Mesothelial cell of epicardium (in vitro differentiated cells): ENCODE measurements at places on chromosomes 1 and 21.
A peak's percentile ranks its signal among the peaks of the same experiment; 100 is the strongest.

DNA sequence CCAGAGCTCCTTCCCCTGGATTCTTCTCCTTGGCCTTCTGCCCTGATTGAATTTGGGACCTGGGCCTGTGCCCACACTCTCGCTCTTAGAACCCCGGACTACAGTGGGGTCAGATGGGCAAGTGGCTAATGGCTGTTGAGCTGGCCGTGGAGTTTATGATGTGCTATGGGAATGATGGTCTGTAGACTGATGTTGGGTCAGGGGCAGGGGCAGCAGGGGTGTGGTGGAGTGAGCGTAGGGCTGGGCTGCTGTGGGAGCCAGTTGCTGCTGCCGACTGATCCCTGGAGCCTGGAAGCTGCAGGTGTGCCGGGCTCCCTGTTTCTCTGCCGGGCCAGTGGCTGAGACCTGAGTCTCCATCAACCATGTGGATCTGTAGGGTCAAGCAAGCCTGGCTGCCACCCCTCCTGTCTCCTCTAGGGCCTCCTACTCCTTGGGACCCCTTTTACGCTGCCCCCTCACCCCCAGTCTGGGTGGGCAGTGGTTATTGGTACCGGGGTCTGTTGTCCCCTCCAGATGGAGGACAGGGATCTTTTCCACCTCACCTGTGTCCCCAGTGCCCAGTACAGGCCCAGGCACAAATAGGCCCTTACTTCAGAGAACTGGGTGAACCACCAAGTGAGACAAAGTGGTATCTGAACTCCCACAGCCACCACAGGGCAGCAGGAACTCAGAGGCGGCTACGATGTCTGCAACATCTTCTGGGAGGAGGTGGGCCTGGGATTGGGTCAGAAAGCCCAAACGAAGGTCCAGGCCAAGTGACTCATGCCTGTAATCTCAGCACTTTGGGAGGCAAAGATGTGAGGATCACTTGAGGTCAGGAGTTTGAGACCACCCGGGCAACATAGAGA lies 5.1 kb downstream of the PODN start:
- no peak for DNase-seq

DNA sequence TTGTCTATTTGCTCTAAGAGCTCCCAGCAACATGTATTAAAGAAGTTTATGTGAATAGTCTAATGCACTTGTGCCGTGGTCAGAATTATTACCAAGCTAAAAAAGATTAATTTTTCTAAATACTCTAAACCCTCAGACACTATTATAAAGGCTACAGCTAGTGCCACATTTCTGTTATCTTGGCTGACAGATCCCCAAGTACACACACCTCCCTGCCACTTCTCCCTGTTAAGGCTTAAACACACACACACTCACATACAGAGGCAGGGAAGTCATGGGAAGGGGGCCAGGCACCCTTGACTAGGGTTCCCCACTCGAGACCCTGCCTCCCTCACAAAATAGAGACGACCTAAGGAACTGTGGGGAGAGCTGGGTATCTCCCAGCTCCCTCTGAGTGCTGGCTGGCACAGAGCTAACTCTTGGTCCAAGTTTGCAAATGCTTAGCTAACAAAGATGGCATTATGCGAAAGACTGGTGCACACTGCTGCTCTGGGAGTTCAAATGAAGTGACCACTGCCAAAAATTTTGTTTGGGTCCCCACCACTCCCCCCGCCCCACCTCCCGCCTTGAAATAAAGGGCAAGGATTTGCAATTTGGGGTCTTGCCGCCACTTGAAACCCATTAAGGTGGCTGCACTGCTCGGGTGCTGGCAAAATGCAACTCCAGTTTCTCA lies 9.8 kb downstream of the SSBP3 start:
- no peak for DNase-seq

DNA sequence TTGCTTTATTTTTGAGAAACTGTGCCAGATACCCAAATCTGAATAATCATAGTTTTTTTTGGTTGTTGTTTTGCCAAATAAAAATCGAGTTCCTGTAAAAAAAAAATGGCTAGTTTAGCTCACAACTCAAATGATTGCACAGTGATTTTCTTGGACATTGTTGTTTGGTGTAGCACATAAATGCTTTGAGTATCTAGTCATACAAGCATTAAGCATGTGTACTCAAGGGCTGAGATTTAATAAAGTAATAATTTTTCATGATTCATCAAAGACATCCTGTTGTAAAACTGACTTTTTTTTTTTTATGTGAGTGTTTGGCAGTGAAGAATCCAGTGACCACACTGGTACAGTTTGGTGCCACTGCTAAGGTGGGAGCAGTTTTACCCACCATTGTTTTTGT lies 18.8 kb downstream of the ITSN1 start:
- no peak for DNase-seq

- DNase-seq: no peak
Measured at GRCh38 chr1:40014812-40015594, 25.5 kb upstream of the CAP1 start.

GRCh38 chr1:112445596-112445995 lies 49.6 kb downstream of the CTTNBP2NL start:
- no peak for DNase-seq

GRCh38 chr1:21666576-21667320 lies 2.4 kb downstream of the RAP1GAP start:
- DNase-seq: no peak

DNA sequence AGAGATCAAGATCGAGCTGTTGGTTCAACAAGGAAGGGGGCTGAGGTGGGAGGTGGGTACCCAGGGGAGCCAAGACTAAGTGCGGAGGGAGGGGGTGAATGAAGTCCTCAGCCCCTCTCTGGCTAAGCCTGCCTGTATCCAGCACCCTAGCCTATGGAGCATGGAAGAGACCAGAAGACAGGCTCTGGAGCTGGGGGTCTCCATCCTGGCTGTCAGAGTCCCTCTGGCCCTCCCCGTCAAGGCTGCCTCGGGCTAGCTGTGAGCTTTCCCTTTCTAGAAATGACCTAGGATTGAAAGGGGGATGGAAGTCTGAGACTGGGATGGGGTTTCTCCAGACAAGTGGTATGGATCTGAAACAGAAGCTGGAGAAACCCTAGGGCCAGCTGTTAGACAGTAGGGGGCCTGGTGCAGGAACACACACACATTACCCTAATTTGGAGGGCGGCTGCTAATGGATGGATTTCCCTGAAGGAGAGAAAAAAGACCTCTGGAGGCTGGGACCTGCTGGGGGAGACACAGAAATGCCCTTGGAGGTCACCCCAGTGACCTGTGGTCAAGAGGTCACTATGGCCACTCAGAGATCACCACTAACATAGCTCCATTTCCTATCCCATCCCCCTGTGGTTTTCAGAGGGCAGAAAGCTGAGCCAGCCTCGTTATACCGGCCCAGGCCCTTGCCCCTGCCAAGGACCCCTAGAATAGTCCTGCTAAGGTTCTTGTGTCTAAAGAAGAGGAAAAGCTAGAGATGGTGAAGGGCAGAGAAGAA lies 107.8 kb downstream of the TMEM53 start:
- DNase-seq: no peak

- no peak for DNase-seq
Measured at GRCh38 chr1:192550922-192551534, 24.5 kb upstream of the RGS1 start.

DNA sequence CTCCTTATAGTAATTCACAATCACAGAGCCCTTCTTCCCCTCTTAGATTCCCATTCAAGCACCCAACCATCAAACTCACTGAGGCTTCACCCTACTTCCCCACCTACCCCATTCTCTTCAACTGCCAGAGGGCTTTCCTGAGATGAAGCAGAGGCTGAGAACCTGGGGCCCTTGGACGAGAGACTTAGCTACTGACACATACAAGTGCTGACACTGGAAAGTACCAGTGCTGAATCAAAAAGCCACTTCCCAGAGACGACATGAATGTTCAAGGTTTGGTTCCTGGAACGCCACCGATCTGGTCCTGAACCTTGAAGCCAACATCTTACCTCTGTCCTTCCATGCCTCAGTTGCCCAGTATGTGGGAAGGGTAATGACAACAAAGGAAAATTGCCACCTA lies 16.6 kb upstream of the RAP1A start:
- no peak for DNase-seq

- DNase-seq: no peak
Measured at GRCh38 chr1:243946946-243947345, 96.9 kb upstream of the AKT3 start.

- DNase-seq: no peak
Measured at GRCh38 chr1:56566994-56567393, 12.4 kb downstream of the PLPP3 start.

DNA sequence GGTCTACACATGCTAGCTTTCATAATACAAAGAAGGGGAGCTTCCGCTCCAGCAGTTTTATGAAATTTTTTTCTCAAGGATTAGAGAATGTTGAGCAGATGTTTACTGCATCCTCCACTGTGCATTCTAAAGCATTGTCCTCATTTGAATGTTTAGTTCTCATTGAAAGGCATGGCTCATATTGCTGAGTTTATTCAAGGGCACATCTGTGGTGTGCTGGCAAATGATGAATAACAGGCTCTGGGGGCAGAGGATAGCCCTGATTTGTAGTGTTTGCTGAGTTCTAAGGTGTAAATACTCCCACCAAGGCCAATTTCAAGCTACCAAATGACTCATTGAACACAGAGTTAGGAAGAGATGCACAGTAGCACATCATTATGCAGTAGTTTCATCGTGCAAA lies 303.2 kb upstream of the FAM78B start:
- no peak for DNase-seq

GRCh38 chr1:214213136-214213535 lies 67.8 kb upstream of the SMYD2 start:
- no peak for DNase-seq

GRCh38 chr1:211113566-211113965 lies 20.4 kb downstream of the KCNH1 start:
- DNase-seq: no peak

DNA sequence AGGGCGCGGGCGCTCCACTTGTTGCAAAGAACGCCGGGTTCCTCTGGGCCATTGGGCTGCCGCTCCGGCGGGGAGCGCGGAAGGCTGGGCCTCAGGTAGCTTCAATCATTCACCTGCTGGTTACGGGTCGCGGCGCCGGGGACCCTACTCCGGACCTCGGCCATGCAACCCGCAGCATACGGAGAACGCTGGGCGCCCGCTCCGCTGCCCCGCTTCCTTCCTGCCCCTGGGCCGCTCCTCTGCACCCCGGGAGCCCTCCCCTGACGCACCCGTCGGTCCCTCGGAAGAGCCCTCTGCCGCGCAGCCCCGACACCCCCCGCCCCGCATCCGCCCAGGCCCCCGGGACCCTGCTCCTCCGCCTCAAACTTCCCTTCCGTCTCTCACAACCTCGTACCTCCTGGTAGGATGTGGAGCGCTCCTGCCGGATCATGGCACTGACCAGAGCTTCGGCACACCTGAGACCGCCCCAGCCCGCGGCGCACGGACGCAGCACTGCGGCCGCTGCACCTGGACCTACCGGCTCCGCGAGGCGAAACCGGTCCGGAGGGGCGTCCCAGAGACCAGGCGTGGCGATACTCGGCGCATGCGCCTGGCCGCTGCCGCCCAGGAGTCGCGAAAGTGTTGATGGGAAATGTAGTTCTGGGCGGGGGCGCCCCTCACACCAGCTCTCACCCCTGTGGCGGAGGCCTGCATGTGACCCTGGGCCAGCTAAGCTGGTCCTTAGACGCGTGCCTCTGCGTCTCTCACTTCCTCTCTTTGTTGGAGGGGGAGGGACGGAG lies at the start of gene PACC1:
PACC1 (minus strand) TSS at position 559 of the 779 bp plus-strand sequence; CDS start at position 430, 129 bp downstream.
- DNase-seq: peak; percentile 89

- DNase-seq: no peak
Measured at GRCh38 chr1:181119093-181119989, 30.8 kb downstream of the IER5 start.
